ENCODE measurements at places on chromosomes 16 and 17.
A peak's percentile ranks its signal among the peaks of the same experiment; 100 is the strongest.

DNA sequence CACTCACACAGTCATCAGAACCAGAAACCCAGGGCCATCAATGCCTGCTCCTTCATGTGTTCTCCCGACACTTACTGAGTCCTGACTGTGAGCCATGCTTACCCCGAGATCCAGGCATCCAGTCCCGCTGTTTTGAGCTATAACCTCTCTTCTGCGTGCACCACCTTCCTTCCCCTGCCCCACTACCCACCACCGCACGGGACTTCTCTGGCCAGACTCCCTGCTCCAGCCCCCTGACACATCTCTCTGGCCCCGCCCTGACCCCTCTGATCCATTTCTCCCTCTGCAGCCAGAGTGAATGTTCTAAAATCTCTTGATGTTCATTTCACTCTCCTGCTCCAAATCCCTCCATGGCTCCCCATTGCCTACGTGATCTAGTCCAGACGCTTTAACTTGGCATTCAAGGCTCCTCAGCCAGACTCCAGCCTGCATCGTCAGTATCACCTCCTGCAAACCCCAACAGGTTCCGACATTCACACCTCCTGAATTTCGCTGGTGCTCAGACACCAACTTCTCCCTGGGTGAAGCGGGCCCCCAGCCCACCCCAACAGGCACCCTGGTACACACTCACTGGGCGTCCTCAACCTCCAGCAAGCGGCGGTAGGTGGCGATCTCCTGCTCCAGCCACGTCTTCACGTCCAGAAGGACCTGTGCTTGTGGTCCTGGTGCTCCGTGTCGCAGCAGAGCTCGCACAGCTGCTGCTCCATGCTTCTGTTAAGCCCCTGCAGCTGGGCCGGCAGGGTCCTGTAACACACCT, 3.1 kb upstream of the KRT17 start:
- no peak for DNase-seq

- DNase-seq: no peak
Observed at GRCh38 chr17:57284984-57285646, 28.8 kb downstream of the MSI2 start.

- DNase-seq: peak; percentile 52
Observed at GRCh38 chr16:69031877-69032301, 73.6 kb upstream of the HAS3 start.

DNA sequence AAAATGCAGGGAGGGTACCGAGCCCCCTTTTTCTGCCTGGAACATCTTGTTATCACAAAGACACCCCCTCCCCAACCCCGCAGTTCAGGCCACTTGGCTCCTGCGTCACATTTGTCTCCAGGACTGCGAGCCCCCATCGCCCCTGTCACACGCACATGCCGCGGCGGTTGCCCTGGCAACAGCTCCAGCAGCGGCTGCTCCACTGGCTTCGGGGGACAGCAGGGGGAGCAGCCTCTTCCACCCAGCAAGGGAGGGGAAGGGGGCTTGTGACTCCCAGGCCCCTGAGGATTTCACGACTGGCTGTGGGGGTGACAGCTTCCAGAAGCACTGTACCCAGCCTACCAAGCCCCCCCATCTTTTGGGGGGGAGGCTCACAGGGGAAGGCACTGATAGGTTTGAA, 2.6 kb downstream of the BAIAP3 start:
- DNase-seq: no peak

DNA sequence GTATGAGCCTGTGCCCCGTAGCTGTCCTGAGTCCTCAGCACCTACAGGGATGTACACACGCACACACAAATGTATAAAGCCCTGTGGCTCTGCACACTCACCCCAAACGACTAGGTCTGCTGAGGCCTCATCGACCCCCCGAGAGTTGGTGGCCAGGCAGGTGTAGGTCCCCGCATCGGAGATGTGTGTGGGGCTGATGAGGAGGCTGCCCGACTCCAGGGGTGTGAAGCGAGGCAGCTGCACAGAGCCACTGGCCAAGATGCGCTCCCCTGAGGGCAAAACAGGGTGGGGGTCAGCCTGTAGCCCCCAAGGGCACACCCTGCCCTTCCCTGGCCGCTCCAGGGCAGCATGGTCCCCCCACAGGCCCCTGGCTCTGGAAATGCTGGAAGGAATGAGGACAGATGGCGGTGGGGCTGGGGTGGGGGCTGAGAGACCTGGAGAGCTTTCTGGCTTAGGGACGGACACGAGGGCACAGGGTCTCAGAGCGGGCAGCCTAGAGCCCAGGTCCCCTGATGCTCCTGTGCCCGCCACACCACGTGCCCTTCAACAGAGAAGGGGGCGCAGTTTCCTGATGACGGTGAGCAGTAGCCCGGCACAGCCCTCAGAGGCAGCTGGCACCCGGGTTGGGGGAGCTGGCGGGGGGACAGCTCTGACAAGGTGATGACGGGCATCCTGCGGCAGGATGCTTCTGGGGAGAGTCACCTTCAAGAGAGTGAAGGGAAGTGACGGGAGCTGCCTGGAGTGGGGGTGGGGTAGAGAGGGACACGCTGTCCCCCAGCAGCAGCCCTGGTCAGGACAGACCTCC, 119.8 kb upstream of the CDC42EP4 start:
- no peak for DNase-seq

GRCh38 chr17:72656130-72656763, 436.2 kb downstream of the SLC39A11 start:
- no peak for DNase-seq

DNA sequence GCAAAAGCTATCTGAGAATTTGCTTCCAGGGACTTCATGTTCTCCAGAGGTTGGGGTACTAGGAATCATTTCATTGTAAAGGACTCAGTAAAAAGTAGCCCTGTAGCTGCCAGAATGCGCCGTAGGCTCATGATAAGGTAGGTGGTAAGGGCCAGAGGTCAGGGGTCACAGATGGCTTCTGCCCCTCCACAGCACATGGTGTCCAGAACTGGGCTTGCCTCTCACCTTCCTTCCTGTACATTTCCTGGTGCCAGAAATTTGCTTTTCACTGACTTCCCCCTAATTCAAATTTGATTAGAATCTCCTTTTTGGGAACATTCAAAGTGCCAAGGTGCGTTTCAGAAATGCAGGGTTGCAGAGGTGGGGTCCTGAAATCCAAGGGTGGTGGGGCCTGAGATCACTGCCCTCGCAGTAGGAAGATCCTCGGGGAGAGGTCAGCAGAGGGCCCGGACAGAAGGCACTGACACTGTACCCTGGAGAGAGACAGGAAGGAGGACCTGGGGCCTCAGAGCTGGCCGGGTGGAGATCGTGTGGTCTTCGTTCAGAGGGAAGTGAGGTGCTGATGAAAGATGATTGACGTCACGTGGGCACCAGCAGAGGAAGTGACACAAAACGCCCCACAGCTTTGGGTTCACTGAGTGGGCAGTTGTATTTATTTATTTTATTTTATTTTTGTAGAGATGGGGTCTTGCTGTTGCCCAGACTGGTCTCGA, 25.5 kb upstream of the METRNL start:
- DNase-seq: no peak

GRCh38 chr16:51181503-51181811, 30.4 kb upstream of the SALL1 start:
- DNase-seq: no peak

GRCh38 chr17:70205401-70205800, 36.1 kb downstream of the KCNJ2 start:
- DNase-seq: no peak

GRCh38 chr16:4338712-4339299, 12.3 kb downstream of the PAM16 start:
- no peak for DNase-seq

DNA sequence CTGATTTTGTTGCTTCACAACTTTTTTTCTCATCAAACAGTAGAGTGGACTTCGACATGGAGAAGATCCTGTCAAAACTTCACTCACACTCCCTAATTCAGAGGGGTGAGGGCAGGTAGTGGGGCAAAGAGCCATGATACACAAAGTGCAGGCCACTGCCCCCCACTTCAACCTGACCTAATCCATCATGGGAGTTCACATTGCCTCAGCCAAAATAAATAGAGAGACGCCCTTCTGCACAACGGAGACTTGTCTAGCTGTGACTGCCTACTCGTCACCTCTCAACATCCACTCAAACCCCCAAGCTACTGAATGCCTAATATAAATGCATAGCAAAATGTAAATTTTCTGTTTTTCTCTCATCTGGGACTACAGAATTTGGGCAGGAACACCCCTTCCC, 213.2 kb downstream of the PMP22 start:
- DNase-seq: no peak

DNA sequence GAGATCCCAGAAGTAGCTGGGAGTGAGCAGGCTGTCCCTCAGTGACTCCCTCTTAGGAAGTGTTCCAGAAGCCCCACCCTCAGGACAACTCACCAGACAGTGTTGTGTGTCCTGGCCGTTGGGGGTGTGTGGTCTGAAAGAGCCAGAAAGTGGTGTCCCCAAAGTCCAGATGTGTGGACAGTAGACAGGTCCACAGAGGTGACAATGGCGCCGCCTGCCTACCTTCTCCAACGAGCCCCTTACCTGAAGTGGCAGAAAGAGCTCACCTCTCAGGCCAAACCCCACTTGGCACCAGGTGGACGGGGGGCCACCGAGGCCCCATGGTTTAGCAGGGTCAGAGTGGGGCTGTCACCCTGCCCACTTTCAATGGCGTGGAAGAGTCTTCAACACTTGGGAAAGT, 19.9 kb downstream of the C17orf100 start:
- no peak for DNase-seq

GRCh38 chr16:20310421-20311395, 16.6 kb downstream of the GP2 start:
- no peak for DNase-seq

DNA sequence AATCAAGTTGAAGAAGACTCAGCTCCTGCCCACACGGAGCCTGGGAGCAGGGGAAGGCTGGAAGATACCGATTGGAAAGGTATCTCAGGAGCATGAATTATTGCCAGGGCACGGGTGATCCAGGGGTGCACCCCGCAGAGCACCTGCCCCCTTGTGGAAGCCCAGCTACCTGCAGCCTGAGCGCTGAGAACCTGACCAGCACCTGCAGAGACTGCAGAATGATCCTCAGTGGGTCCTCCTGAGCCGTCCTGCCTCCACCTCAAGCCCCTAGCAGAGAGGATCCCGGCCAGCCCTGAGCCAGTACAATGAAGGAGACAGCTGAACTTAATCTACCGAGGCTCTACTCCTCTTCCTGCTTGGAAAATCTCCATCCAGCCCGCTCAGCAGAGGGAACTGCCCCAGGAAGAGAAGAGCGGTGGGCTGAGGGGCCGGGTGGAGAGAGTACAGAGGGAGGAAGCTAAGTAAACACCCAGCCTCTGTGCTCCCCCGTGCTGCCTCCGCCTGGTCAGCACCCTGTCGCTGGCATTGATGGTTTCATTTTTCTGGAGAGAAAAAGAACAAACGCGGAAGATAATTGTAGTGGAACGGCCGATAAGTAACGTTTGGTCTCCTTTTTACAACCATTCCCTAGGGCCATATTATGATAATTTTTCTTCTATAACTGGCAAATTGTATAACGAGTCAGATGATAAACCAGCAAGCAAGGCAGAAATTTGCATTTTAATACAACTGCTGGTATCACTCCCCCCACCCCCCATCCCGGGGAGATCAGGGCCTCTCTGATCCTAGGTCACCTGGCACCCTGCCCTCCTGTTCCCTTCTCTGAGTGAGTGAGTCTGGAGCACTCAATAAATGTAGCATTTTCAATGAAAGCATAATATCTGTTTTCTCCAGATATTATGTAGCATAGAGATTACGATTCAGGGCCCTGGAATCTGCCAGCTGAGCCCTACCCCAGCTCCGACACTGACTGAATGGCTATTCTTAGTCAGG, 204.5 kb upstream of the RPL38 start:
- DNase-seq: peak; percentile 51

DNA sequence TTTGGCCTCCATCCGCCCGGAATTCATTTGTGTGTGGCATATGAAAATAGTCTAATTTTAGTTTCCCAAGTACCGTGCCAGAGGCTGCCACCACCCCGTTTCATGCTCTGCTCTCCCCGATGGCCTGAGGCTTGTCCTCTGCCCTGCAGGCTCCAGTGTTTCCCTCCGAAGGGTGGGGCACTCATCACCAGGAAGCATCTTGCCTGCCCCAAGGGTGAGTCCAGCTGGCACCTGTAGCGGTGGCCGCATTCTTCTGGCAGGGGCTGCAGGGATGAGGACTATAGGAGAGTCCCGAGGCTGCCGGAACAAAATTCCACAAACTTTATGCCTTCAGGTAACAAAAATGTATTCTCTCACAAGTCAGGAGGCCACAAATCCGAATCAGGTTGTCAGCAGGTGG, 23.1 kb upstream of the CMIP start:
- no peak for DNase-seq

DNA sequence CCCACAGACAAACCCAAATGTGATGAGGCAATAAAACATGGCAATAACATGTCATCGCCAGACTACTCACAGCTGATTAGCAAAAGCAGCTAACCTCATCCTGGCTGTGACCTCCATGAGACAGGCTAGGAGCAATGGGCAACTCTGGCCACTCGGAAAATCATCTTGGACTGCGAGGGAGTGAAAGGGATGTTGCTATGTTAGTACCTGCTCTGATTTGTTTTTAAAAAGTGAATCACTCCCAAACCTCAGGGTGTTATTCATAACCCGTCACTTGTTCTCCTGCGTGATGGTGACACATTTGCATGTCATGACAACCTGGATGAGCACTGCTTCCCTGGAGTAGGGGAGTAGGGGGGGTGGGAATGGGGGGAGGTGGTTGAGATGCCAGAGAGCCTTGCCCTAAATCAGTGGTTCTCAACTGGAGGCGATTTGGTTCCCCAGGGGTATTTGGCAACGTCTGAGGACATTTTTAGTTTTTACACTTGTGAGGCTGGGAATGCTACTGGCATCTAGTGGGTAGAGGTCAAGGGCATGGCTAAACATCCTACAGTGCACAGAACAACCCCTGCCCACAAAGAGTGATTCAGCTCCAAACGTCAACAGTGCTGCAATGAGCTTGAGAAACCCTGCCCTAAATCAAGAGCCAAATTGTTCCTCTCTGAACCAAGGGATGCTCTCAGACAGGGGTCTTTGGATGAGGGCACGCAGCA, 241.7 kb downstream of the SOX9 start:
- DNase-seq: peak; percentile 93

GRCh38 chr16:71837150-71837549, 8.6 kb upstream of the ATXN1L start:
- no peak for DNase-seq

GRCh38 chr16:87822108-87822970, 47.0 kb downstream of the SLC7A5 start:
- no peak for DNase-seq

Measured in MCF 10A (cell line).